Stimulated activated naive CD8-positive, alpha-beta T cell treated with anti-CD3 and anti-CD28 coated beads, Interleukin-15, Interleukin-2, amounts not matched to agents 100 U/mL and 50 U/mL, for 24 hours (primary cell): ENCODE measurements at places on chromosomes 2 and 18.

GRCh38 chr2:54704688-54705605 lies 18.5 kb upstream of the EML6 start:
- no peak for DNase-seq

GRCh38 chr2:16960579-16960978 lies 294.9 kb upstream of the CYRIA start:
- no peak for DNase-seq

GRCh38 chr2:239206851-239207250 lies 194.0 kb downstream of the HDAC4 start:
- DNase-seq = no peak

GRCh38 chr2:154706660-154707059 lies 8.2 kb downstream of the KCNJ3 start:
- DNase-seq = no peak

GRCh38 chr2:175624211-175624761 lies 377.8 kb downstream of the LNPK start:
- DNase-seq = no peak

DNA sequence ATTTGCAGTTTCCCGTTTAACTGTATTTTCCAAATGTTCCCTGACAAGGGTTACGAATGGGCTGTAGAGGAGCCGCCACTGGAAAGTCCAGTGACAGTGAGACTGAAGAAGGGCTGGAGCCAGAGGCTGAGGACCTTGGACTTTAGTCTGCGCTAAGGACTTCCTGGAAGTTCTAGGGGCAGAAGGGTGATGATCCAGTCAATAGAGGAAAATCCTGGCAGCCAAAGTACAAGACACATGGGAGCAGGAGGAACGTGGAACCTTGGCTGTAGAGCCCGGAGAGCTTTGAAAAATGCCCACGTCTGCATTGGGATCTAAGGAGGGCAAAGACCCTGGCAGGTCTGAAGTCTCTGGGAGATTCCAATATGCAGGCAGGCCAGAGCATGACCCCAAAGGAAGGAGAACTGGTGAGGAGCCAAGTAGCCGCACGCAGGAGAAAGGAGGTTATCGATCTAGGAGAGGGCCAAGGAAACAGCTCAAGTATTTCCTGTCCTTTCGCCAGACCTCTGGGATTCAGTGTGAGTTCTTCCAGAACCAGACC lies 28.5 kb downstream of the MBP start:
- no peak for DNase-seq

GRCh38 chr2:95075440-95076132 lies 46.0 kb downstream of the MRPS5 start:
- DNase-seq = no peak

DNA sequence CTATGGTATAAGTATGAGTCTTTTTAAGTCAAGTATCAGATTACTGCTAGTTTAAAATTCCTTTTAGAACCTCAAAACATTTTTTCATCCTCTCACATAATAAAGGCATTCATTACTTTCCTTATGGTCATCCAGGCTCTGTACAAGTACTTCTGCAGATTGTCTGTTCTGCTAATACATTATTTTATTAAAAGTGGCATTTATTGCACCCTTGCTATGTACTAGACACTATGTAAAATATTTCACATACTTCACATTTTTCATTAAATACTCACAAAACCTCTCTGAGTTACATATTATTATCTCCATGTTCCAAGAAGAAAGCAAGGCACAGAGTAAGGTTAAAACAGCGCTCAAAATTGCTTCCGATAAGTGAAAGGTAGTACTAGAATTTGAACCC lies 84.1 kb downstream of the RAPH1 start:
- no peak for DNase-seq

DNA sequence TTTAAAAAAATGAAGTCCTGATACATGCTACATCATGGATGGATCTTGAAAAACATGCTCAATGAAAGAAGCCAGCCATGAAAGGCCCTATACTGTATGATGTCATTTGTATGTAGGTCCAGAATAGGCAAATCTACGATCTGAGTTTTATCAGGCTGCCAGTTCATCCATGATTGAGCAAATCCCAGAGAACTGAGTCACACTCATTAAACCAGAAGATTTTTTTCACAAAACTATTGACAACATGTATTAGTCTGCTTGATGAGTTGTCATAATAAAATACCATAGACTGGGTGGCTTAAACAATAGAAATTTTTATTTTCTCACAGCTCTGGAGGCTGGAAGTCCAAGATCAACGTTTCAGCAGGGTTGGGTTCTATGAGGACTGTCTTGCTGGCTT lies 130.7 kb downstream of the MREG start:
- DNase-seq = no peak

DNA sequence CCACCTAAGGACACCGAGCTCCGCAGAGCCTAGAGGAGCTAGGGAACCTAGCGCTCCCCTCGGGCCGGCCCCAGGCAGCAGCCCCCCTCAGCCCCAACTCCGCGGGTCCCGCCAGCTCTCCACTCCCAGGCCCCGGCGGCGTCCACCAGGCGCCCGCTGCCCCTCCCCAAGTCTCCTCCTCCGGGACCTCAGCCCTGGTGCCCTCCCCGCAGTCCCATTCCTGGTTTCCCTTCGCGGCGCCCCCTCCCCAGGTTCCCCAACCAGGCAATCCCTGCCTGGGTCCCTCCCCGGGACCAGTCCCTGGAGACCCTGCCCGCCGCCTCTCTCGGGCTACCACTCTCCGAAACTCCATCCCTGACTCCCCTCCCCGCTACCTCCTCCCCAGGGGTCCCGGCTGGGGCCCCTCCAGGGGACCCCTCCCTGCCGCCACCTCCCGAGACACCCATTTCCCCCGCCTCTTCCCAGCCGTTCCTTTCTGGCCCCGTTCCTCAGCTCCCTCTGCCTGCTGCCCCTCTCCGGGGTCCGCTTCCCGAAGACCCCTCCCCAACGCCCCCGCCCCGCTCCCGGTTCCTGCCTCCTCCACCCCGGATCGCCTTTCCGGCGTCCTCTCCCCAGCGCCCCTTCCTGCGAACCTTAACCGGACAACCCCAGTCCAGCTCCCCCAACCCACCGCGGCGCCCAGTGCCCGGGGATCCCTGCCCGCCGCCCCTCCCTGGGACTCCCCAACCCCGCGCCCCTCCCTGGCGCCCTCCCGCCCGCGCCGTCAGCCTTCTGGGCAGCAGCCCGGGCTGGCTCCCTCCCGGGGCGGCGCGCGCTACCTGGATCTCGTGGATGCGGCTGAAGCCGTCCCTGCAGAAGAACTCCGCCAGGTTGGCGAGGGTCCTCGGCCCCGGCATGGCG lies 678 bp downstream of the CYP27C1 start:
- DNase-seq = peak; percentile 21

DNA sequence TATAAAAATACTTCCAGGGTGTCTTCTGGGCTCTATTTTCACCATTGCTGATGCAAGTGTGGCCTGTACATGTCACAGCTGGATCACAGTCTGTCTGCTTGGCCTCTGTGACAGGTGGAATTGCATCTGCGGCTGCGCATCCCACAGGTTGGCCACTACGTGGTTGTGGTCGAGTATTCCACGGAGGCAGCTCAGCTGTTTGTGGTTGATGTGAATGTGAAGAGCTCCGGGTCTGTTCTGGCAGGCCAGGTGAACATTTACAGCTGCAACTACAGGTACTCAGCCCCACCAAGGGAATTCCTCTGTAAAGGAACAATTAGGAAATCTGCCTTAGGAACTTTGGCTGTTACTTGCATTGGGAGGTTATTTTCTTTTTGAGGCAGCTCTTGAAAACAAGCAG lies 144.5 kb downstream of the LAMA3 start:
- DNase-seq = no peak

GRCh38 chr18:32095900-32096229 lies 4.2 kb downstream of the RNF138 start:
- no peak for DNase-seq

- peak; percentile 19 for DNase-seq
These were observed 55.3 kb downstream of the HS1BP3 start for GRCh38 chr2:20595439-20596192.
